ENCODE measurements at places on chromosomes 5 and 9.

DNA sequence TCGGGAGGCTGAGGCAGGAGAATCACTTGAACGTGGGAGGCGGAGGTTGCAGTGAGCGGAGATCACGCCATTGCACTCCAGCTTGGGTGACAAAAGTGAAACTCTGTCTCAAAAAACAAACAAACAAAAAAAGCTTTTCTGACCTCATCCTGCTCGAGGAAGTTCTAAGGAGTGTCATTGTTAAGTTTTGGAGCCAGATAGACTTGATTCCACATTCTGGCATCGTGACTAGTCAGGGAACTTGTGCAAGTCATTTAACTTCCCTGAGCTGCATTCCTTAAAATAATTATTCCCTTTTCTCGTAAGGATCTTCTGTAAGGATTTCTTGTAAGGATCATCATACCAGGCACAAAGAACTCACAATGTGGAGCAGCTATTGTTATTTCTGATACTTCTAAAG lies 26.2 kb downstream of the SNX24 start:
- no peak for DNase-seq

GRCh38 chr5:68230285-68230684 lies 14.7 kb downstream of the PIK3R1 start:
- DNase-seq, result no peak

DNA sequence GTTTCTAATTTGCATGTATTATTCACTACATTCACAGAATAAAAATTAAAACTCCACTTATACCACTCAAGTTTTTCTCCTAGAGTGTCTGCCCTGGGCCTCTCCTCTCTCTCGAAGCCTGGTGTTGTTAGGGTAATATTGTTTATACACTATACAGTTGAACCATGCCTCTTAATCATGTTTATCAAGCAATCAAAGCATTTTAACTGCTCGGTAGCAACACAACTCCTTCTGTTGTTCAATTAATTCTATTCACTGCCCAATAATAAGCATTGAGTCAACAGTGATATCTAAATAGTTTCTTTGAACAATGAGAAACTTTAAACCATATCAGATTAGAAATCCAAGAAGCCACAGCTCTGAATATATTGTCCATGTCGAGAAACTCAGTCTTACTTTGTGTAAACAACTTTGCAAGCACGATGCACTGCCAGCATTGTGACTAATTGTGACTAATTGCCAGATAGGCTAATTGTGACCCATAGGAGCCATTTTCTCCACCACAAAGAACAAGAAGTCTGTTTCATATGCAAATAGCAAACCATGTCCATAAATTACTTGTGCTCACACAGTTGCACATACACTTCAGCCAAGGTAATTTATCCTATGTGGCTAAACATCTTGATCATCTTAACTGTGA lies at the start of gene DNAH5:
Gene DNAH5, minus strand, starts transcription at position 129 of the 640 bp plus-strand sequence. CDS start 250 bp downstream, outside the sequence.
- no peak for DNase-seq

DNA sequence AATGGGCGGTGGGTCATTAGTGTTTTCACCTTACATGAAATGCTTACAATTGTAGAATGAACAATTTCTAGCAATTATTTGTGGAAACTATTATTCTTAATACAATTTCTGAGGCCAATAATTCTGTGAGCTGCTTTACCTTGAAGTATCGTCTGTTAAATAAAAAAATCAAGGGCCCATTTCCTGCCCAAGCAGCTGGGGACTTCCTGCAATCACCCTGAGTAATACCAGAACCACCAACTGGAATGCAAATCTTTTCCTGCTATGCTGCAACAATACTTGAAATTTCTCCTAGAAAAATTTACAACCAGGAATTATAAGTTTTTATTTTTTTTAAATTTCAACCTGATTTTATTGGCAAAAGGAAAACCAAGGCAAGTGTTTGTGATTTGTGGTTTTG lies 52.6 kb downstream of the ADAMTS16 start:
- DNase-seq, result no peak

DNA sequence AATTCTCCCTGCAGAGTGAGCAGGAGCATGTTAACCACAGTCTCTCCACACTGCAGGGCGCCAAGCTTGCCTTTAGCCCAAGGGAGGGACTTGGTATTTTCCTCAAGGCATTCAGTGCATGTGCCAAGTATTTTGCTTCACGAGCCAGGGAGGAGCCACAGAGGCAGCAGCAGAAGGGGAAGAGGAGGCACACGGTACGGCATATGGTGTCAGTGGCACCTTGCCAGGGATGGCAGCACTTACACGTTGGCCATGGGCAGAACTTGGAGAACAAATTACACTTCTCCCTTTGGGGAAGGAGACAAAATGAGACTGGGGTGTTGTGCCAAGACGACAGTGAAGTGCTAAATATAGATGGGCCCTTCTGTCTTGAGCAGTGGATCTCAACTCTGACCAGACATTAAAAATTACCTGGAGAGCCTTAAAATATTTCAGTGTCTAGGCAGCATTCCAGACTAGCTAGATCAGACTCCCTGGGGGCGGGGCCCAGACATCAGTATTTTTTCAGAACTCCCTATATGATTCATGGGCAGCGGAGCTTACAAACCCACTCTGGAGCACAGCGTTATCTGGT lies 155.8 kb downstream of the DRD1 start:
- no peak for DNase-seq

GRCh38 chr5:150783422-150783928 lies 4.9 kb downstream of the SMIM3 start:
- peak; percentile 65 for DNase-seq

GRCh38 chr5:51669095-51669494 lies 285.8 kb downstream of the ISL1 start:
- no peak for DNase-seq

DNA sequence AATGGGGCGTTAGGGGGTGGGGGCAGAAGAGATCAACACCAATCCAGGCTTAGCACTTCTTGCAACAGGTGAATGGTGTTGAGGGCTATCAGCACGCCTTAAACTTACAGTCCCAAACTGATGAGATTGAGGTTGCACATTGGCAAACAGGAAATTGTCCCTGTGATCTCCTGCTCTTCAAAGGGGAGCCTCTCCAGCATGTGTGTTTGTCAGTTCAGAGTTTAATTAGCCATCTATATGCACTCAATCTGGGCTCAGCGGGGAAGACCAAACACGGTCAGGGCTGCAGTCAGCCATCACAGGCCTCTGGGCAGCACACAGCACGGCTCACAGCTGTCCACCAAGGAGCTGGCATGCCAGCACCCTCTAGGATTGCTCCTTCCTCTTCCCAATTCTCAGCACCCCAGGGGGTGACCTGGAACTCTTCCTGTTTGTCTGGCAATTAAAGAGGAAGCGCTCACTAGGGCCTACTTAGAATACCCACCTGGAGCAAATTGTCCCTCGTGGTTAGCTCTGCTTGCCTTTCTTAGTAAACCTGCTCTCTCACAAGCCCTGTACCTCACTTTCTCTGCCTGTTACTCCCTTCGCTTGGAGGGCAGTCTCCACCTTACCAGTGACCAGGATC lies 217.4 kb downstream of the SLIT3 start:
- no peak for DNase-seq

DNA sequence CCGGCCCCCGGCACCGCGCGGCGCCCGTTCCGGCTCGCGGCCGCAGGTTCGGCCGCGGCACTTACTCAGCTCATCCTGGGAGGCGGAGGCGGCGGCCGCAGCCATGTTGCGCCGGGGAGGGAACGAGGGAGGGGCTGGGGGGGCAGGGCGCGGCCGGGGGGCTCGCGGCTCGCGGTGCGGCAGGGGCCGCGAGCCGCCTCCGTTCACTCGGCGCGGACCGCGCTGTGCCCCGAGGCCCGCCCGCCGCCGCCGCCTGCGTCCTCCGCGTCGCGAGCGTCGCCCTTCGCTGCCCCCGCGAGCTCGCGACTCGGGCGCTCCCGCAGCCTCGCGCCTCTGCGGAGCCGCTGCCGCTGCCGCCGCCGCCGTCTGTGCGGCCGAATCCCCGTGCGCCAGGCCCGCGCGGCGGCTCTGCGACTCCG lies 735 bp downstream of the ECPAS start:
- peak; percentile 62 for DNase-seq

DNA sequence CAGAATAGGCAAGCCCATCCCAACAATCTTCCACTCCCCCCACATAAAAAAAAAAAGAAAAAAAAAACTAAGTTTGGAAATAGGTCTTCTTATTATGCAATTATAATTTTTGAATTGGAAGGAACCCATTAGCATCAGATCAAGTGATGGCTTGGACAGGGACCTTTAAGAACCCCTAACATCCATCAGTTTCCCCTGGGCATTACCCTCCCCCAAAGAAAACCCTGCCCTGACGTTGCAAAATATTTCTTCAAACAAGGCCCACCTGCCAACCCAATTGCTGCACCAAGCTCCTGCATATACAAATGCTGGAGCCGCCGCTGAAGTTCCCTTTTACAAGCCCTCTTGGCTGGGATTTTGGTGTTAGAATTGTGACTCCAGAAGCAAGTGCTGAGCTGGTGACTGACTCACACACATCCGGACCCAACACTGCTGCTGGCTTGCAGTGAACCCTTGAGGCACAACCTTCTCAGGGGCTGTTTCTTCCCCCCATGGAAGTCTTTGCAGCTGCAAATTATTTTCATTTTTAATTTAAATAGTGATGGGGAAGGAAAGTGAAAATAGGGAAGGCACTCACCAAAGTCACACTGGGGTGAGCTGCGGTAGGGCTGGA lies 56.1 kb upstream of the AFAP1L1 start:
- DNase-seq, result no peak

GRCh38 chr5:76849419-76850291 lies at the start of gene S100Z:
Gene S100Z, plus strand, starts transcription at chr5:76850014. Its CDS starts 25,346 bp downstream, at chr5:76875360.
- no peak for DNase-seq

DNA sequence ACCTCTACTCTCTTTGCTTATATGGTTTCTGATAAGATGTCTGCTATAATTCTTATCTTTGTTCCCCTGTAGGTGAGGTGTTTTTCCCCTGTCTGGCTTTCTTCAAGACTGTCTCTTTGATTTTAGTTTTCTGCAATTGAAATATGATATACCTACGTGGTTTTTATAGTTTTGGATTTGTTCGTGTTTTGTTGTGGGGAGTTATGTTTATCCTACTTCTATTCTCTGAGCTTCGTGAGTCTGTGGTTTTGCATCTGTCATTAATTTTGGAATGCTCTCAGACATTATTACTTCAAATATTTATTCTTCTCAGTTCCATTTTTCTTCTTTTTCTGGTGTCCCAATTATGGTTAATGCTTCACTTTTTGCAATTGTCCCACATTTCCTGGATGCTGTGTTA lies 521.3 kb downstream of the KCTD16 start:
- DNase-seq, result no peak

All from hepatic stellate cell (primary cell).